Stimulated activated naive CD8-positive, alpha-beta T cell treated with anti-CD3 and anti-CD28 coated beads, Interleukin-15, Interleukin-2, amounts not matched to agents 100 U/mL and 50 U/mL, for 24 hours (primary cell): ENCODE measurements at places on chromosomes 4 and X.

DNA sequence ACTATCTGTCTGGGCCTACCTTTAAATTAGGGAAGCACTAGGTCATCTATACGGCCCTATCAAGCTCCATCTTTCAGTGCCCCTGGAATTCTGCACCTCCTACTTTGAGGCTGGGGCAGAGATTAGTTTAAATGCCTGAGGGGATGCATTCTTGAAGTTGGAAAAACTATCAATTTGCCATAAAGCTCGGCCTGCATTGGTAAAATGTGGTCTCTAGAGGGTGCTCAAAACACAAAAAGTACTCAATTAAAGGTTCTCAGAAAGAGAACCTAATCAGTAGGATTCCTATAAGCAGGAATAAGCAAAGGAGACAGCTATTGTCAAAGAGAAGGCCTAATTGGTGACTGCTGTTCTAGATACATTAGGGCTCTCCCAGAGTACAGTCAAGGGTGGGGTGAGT, 111.7 kb downstream of the AMER1 start:
- DNase-seq = no peak

- DNase-seq = no peak
Measured at GRCh38 chr4:62320612-62321011, 1120.5 kb downstream of the ADGRL3 start.

DNA sequence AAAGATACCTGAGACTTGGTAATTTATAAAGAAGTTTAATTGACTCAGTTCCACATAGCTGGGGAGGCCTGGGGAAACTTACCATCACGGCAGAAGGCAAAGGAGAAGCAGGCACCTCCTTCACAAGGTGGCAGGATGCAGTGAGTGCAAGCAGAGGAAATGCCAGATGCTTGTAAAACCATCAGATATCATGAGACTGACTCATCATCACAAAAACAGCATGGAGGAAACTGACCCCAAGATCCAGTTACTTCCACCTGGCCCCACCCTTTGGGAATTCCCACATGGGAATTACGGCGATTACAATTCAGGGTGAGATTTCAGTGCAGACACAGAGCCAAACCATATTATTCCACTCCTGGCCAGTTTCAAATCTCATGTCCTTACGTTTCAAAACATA, 514.7 kb upstream of the SPANXN1 start:
- DNase-seq = no peak

DNA sequence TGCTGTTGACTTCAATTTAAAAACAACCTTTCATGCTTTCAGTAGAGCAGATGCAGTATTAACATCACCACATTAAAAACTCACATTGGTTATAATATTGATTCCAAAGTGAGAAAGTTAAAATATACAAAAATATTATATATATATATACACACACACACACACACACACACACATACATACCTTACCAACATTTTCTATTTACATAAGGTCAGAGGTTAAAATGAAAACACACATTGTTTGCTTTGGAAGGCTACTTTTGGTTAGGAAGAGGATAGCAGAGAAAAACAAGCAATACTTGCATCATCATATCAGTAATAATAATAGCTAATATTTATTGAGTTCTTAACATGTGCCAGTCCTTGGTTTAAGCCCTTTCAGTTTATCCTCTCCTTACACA, 226.5 kb downstream of the PPP4R3C start:
- no peak for DNase-seq

- DNase-seq = peak; percentile 25
Measured at GRCh38 chrX:74924449-74925224, 615 bp downstream of the NEXMIF start.

DNA sequence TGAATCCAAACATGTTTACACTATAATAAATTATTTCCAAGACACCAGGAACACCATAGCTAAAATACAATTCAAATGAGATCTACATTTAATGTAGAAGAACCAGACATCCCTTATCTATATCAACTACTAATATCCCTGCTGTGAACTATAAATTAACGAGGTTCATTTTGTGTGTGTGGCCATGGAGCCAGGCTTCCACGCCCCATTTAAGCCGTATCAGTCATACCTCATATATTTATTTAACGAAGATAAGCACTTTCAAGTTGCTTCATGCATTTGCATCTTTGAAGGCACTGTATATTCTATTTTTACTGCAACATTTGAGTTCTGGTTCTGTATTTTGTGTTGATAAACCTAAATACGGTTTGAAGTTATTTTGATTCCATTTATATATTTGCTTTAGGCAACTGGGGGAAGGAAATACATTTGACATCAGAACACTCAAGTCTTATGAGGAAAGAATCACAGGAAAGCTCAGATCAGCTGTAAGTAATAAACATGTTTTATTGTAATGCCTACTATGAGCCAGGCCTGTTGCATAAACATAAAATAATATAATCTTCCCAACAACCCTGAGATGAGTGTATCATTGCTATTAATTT, 45.1 kb upstream of the WDR17 start:
- DNase-seq = no peak

DNA sequence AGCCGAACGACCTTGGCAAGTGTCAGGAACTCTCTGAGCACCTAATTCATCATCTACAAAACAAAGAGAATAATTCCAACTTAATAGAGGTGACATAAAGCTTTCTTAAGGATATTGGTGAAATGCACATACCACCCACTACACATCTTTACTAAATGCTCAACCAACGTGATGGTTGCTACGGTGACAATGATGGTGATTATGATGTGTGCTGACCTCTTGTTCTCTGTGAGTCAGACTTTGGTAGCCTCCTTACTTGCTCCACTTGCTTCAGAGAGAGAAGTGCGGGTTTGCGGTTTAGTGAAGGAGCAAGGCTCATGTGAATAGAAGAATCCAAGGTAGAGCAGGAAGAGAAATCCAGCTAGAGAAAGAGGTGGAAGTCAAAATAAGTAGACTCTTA, 52.8 kb upstream of the CLNK start:
- DNase-seq = no peak

DNA sequence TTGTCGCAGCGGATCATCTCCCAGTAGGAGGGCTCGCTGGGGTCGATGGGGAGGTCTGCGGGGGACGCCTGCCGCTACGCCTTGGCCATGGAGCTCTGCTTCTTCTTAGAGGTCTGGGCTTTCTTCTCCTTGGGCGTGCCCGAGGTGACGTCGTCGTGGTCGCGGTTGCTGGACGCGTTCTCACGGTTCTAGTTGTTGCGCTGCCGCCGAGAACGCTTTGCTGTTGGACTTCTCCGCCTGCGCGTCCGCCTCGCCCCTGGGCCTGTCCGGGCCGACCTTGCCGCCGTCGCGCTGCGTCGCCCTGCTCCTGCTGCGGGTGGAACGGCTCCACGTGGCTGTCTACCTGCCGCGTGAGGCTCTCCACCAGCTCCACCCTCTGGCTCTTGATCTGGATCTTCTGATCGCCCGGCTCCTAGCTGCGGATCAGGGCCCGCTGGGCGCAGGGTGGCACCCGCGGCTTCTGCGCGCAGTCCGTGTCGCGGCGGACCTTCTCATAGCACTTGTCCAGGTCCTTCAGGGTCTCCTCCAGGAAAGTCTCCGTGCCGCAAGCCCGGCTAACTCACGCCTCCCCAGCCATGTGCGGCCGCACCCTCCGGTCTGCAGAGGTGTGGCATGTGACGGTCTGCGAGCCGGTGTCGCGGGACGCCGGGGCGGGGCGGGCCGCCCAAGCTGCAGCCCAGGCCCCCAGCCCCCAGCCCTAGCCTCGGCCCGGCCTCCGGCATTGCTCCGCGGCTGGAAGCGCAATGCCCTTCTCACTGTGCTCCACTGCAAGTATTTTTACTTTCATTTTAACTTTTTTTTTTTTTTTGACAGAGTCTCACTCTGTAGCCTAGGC, 40.5 kb upstream of the OGT start:
- DNase-seq = peak; percentile 61

- no peak for DNase-seq
Measured at GRCh38 chrX:115311601-115312001, 22.1 kb downstream of the LUZP4 start.

DNA sequence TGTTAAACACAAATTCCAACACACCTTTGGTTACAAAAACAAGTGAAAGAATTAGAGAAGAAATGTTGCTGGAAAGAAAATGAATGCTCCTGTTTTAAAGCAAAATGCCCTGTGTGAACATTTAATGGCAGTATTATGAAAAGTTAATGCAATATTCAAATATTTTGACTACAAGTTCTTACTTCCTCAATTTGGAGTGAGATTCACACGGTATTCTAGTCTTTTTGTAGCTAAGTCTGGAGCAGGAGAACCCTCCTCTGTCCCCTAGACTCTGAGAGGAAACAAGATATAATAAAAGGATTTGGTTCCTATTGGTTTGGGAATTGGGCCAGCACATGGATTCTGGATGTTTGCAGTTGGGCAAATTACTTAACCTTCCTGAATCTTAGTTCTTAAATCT, 12.7 kb downstream of the MAD2L1 start:
- no peak for DNase-seq

GRCh38 chr4:53378171-53378482, 686 bp downstream of the FIP1L1 start:
- no peak for DNase-seq

- no peak for DNase-seq
Measured at GRCh38 chr4:141416677-141417363, 196.1 kb downstream of the ZNF330 start.

- DNase-seq = no peak
Measured at GRCh38 chr4:140158365-140159030, 4.5 kb upstream of the MAML3 start.

DNA sequence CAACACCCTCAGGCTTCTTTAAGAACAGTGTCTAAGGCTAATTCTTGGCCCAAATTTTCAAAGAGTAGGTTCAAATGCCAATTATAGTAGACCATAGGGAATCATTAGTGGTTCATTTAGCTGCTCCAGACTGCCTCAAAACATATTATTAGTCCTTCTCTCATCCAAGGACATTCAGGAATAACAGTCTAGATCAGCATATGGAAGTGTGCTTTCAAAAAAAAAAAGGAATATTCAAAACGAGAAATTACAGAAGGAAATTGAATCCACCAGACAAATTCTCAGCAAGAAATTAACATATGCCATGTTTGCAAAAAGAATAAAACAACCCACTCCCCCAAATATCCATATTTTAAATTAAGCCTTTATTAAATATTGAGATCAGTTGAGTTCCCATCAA, 293.1 kb downstream of the SMARCA1 start:
- no peak for DNase-seq

- no peak for DNase-seq
Measured at GRCh38 chr4:100147198-100147597, 43.1 kb downstream of the DDIT4L start.

DNA sequence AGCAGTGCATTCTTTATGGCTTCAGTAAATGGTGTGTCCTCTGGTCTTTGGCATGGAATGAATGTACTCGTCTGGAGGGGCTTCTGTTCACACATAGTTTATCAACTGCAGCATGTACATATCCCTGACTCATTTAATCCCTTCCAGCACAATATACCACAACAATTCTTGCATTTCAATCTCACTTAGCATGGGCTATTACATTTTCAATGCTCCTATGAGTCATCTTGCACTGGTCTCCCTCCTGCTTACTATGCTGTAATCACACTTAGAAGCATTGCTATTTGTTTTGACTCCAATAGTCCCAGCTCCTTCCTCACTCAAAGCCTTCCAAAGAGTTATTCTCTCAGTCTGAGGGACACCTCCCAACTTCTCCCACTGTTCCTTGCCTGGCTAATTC, 180.9 kb upstream of the NUDT10 start:
- DNase-seq = no peak

DNA sequence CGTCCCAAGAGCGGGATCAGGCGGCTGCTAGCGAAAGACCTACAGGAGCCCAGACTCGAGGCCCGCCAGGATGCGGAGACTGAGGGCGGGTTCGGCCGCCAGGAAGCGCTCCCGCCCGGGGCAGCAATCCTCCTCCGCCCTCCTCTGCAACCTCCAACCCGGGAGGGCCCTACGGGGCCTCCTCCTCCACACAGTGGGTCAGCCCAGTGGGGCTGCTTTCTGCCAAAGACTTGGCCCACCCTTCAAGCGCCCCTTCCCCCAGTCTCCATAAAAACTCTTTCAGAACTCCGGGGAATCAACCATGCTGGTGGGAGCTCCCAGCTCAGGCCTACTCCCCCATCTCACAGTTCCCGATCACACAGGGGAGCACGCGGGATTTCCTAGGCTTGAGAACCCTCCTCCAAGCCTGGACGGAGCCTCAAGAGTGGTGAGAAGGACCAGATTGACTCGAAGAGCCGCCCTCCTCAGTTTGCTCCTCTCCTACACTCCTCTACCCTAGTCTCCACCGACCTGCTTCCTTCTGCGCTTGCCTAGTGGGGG, 77.5 kb downstream of the RLIM start:
- DNase-seq = no peak

DNA sequence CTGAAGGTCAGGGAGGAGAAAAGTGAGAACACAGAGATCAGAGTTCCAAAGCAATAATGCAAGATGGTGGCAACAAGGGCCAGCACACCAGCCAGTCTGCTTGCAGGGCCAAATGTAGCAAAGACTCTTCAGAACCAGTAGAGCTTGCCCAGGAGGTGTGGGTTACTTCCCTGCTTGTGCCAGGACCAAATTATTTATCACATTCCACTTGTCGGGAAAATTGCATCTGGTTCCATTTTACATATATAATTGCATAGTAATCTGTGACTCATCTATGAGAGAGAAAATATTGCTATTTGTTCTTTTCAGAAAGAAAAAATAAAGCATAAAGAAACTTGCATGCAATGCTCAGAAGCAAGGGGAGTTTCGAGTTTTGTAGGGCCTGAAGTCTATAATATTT, 41.4 kb downstream of the MAML3 start:
- DNase-seq = no peak

- DNase-seq = no peak
Measured at GRCh38 chr4:20487852-20488251, 212.4 kb upstream of the PACRGL start.

GRCh38 chr4:12186526-12186925, 757.8 kb upstream of the HS3ST1 start:
- DNase-seq = no peak

DNA sequence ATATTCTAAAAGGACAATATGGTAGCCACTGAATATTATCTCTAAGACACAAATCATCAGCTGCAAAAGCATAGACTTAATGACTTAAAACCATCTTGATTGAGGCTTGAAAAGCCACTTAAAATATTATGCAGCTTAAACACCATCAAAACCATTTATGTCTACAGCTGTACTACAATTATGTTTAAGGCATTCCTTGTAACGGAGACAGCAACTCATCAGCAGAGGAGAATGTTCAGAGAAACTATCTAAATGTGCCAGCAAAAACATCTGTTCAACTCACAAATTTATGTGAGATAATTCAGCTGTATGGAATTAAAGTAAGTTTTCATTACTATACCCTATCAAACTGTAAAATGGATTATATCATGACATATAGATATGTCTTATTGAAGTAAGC, 147.9 kb upstream of the CTSO start:
- DNase-seq = no peak

- DNase-seq = no peak
Measured at GRCh38 chr4:81946996-81947395, 426.8 kb downstream of the HNRNPD start.

GRCh38 chrX:80917919-80918318, 108.2 kb upstream of the BRWD3 start:
- DNase-seq = no peak
